ENCODE measurements at places on chromosomes 13 and 19.

- DNase-seq = no peak
These were observed 57.5 kb downstream of the ZNF726 start for GRCh38 chr19:23972161-23972560.

DNA sequence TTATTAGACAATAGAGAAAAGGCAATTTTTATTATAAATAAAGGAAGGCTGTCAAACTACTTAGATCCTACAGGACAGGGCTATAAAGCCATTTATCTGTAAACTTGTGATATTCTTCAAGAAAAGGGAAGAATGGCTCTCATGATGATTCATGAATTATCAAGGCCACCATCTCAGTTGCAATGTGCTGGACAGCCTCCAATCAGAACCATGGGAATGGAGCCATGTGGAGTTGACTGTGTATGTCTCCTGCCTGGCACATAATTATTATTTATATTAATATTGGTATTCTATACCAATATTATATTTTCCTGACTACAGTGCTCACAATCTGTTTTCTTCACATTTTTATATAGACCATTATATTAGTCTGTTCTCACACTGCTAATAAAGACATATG is 560.5 kb upstream of the MIR17HG start:
- no peak for DNase-seq

DNA sequence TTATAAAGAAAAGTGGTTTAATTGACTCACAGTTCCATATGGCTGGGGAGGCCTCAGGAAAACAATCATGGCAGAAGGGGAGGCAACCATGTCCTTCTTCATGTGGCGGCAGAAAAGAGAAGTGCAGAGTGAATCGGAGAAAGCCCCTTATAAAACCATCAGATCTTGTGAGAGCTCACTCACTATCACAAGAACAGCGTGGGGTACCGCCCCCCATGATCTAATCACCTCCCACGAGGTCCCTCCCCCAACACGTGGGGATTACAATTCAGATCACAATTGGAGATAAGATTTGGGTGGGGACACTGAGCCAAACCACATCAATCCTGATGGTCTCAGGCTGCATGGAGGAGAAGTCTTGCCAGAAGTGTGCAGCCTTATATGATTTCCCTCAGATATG is 26.0 kb downstream of the TM9SF2 start:
- DNase-seq = no peak

DNA sequence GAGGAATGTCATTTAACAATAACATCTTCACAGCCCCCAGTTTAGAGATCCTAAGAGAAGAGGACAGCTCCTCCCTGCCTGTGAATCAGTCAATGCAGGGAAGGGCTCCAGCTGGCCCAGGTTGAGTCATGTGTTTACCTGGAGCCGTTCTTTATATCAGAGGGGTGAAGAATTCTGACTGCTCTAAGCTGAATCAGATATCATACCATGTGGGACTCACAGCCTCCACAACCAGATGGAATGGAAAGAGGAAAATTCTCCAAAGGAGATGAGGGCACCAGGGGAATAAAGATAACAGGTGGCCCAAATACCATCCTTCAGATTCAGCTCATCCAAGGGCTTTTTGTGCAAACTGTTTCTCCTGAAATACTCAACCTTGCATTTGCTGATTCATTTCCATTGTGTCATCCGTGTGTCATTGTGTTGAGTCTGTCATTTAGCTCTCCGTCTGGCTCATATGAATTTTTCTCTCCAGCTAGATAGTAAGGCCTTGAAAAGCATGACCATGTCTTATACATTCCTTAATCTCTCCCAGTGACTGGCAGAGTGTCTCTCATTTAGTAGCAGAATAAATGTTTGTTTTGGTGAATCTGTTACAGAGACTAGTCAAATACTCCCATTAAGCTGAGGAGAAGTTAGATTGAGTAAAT is 217.9 kb downstream of the RFC3 start:
- no peak for DNase-seq

- no peak for DNase-seq
These were observed 169.7 kb downstream of the KLF5 start for GRCh38 chr13:73228546-73228945.

DNA sequence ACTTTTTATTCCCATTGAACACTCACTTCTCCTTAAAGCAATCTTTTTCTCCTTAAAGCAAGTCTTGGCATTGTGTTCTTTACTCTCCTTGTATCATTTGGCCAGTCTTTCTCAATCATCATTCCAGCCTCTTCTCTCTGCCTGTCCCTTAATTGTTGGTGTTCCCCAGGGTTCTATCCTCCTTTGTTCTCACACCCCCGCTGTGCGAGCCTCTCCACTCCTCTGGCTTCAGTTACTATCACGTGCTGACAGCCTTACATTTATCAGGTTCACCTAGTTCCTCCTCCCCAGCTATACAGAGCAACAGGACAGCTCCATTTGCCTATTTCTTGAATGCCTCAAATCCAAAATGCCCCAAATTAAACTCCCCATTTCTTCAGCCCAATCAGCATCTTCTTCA is 24.6 kb downstream of the CYSLTR2 start:
- no peak for DNase-seq

GRCh38 chr19:30378701-30379100 is 6.5 kb downstream of the ZNF536 start:
- no peak for DNase-seq

GRCh38 chr13:51767100-51767499 is 36.9 kb downstream of the DHRS12 start:
- DNase-seq = no peak

DNA sequence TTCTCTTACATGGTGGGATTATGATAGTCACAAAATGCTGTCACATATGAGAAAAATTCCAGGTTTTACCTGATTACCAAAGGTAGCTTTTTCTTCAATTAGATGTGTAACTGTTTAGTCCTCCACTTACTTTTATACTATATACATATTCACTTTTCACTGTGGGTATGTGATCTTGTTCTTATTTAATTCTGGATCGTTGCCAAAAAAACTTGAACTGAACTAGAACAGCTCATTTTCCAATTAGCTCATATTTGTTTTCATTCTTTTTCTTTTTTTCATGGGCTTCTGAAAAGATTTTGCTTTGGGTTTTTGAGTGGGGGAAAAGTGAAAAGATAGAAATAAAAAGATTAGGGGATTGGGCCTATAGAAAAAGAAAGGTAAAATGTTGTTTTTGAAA is 291.9 kb downstream of the NDFIP2 start:
- DNase-seq = no peak

GRCh38 chr13:69793783-69794453 is 313.7 kb upstream of the ATXN8OS start:
- DNase-seq = no peak

DNA sequence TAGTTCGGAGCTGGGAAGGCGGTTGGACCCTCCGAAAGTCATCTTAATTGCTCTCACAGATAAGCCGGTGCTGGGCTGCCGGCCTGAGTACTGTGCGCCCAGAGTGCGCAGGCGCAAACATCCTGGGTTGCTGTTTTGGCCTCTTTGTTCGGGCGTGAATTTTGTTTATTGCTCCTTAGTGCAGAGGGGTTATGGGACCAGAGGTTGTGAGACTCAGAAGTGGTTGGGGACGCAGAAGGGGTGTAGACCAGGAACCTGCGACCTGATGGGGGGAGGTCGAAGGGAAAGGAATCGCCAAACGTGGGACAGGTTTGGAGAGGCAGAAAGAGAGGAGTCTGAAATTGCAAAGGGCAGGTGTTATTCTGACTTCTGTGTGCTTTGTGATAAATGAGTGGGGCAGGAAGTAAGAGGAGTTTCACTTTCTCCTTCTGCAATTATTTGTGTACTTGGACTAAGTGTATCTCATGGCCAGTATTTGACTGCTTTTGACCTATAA is 607 bp upstream of the ZNF566 start:
- peak; percentile 48 for DNase-seq

DNA sequence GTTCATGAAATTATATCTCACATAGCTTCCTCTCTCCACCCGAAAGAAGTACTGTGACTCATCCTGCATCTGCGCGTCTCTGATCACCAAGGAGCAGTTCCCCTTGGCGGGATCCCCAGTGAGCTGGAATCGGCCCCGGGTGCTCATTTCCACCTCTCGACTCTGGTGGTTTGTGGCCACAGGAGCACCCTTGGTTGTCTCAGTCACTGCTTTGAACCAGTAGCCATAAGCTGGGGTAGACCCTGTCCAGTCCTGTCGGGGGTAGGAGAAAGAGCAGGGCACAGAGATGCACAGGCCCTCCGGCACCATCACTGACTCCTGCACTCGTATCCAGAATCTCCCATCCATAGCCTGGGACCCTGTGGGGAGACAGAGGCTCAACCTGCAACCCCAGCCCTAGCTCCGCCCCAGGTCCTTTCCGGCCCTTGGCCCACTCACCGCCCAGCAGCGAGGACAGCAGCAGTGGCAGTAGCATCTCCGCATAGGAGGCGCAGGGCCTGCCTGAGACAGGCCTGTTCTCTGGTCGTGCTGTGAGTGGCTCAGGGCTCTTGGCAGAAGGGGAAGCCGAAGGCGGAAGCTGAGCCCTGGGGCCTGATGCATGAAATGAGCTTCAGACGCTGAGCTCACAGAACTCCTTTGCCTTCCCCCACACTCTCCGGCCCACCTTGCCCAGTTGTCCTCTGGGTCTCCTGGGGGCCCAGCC is at the start of gene SIGLEC10:
SIGLEC10 (minus strand) TSS at position 536 of the 703 bp plus-strand sequence; CDS start at position 475, 61 bp downstream.
- DNase-seq = no peak

DNA sequence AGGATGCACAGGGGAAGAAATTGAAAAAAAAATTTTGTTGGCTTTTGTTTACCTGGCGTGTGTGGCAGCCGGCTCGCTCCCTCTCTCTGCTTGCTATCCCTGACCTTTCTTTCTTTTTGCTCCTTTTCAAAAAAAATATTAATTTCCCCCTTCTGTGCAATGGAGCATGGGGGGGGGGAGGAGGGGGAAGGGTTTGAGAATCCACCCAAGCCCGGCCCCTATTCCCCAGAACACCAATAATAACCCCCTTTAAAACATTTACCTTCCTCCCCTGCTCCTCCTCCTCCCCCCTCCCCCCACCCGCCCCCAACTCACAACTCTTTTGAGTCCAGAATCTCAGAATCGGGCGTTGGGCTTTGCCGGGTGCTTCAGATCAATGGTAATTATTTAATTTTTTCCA is 28.4 kb downstream of the NFIX start:
- no peak for DNase-seq

DNA sequence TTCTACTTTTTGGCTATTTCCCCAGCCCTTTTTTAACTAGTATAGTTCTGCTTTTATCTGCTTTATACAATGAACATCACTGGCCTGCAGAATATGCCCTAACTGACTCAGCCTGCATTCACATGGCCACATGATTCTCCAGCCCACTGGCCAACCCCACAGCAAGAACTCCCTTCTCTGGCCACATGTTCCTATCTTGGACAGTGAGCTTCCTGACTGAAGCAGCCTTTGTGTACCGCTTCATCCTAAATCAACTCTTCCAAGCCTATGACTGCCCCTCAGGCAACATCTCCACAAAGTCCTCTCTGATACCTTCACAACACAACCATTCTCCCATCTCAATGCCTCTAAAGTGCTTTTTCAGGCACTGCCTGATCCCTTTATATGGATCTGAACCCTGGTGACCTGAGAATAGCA is 214.1 kb downstream of the COL4A1 start:
- no peak for DNase-seq

GRCh38 chr13:111298214-111298975 is 22.0 kb upstream of the TEX29 start:
- no peak for DNase-seq

DNA sequence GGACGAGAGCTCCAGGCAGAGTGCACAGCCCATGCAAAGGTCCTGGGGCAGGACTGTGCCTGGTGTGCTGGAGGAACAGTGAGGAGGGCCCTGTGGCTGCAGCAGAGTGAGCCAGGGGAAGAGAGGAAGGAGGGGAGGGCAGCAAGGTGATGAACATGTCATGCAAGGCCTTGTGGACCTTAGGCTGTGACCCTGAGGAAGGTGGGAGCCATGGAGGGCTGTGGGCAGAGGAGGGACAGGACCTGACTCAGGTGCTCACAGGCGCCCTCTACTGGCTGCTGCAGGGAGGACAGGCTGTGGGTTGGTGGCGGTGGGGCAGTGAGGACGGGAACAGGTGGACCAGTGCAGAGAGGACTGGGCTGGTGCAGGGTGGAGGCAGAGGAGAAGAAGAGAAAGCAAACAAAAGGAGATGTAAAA is 170.3 kb downstream of the PTPRS start:
- DNase-seq = peak; percentile 8

GRCh38 chr19:11288349-11288748 is 7.6 kb upstream of the TSPAN16 start:
- DNase-seq = no peak

- DNase-seq = no peak
These were observed 1.5 kb downstream of the FXYD3 start for GRCh38 chr19:35117116-35117515.

GRCh38 chr19:13835791-13836723 is 40.8 kb downstream of the ZSWIM4 start:
- no peak for DNase-seq

- no peak for DNase-seq
These were observed 240.5 kb downstream of the ENOX1 start for GRCh38 chr13:43546251-43546650.

DNA sequence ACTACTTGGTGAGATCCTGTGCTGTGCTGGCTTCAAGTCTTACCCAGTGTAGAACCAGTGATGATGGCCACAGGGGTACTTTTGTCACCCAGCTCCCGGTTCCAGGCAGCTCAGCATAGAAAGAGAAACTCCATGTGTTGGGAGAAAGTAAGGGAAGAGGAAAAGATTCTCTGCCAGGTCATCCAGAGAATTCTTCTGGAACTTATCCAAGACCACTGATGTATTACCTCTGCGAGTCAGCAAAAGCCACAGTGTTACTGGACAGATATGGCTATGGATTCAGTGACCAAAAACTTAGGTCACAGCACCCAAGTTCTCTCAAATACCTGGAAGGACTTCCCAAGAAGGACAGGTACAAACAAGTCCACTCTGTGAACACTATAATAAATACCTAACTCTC is 399.5 kb upstream of the MIR17HG start:
- DNase-seq = no peak

DNA sequence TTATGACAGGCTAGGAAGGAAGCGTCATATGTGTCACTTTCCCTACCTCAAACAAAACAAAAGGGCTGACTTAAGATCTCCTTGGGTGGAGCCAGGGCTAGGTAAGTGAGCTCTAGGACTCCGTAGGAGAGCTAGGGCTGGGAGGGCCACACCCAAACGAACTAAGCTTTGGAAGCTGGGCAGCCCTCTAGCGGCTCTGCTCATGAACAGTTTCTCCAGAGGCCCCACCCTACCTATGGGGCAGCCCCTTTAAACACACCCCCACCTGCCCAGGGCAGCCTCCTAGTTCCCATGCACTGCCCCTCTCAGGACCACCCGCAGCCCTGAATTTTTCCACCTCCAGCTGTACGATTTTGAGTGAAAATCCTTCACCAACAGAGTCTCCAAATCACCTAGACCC is 3.5 kb downstream of the PEG3 start:
- no peak for DNase-seq

DNA sequence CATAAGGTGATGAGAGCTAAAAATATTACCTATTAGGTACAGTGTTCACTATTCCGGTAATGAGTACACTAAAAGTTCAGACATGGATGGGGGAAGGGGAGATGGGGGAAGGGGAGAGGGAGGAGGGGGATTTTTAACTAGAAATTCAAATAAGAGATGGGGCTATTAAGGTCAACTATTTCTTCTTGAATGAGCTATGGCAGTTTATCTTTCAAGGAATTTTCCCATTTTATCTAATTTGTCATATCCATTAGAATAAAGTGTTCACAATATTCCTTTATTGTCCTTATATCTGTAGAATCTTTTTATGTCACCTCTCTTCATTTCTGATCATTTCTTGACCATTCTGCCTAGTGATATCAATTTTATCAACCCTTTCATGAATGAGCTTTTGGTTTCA is 362.4 kb downstream of the SUCLA2 start:
- DNase-seq = no peak

All from activated CD4-positive, CD25-positive, alpha-beta regulatory T cell treated with anti-CD3 and anti-CD28 coated beads, Interleukin-2, amount 50 U/mL, for 16 hours (primary cell).